ENCODE measurements at places on chromosomes 7 and 10.

DNA sequence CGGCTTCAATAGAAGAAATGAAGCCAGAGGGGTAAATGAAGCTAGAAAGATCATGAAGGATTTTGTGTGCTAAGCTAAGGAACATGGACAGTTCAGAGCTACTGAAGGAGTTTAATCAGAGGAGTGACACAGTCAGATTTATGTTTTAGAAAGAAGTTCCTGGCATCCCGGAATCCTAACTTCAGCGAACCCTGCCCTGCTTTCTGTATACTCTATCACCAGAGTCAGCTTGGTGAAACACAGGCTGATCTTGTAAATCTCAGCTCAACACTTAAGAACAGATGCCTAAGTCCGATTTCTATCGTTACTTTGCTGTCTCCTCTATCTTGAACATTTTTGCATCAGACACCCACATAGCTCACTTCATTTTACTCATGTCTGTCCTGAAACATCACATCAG is 9.1 kb downstream of the AHR start:
- no peak for DNase-seq

GRCh38 chr7:36597090-36597773 is 127.1 kb downstream of the AOAH start:
- no peak for DNase-seq

GRCh38 chr10:53357587-53357986 is 585.0 kb upstream of the MBL2 start:
- DNase-seq: no peak

- no peak for DNase-seq
Observed at GRCh38 chr10:43199088-43199683, 60.9 kb downstream of the CSGALNACT2 start.

GRCh38 chr7:142567201-142568075 is 181.8 kb upstream of the PRSS1 start:
- no peak for DNase-seq

DNA sequence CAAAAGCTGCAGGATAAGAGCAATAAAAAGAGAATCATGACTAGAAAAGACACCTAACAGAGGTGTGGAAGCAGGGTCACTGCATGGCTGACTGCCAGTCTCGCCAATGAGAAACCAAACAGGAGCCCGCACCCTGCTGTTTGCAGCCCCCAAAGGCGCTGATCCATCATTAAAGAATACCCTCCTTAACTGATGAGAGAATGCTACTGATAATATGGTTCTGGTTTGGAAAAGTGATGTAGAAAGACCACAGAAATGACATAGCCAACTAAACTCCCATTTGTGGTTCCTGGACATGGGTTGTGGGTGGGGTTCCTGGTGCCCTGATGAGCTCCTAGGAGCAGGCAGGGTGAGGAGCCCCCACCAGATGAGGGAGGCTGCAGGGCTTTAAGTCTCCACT is 207.4 kb downstream of the TNS3 start:
- no peak for DNase-seq

DNA sequence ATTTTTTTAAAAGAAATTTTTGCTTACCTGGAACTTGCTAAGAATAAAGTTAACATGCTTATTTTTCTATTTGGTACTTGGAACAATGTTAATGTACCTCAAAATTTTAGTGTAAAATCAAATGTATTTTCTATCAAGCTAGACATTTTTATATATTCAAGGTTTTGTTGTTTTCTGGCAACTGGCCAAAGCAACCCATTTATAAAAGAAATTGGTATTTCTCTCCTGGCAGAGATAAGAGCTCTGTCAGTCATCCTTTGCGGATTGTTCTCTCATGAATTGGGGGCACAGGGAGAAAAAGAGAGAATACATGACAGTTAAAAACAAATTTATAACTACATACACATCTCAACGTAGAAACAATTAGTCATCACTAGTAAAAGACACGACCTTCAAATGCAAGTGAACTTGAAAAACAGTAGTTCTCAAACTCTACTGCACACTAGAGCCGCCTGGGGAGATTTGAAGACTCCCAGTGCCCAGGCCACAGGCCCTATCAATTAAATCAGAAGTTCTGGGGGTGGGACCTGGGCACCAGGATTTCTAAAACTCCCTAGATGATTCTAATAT is 152.4 kb upstream of the LAMB4 start:
- DNase-seq: no peak

- no peak for DNase-seq
Observed at GRCh38 chr10:34008656-34009055, 674.2 kb upstream of the NRP1 start.

DNA sequence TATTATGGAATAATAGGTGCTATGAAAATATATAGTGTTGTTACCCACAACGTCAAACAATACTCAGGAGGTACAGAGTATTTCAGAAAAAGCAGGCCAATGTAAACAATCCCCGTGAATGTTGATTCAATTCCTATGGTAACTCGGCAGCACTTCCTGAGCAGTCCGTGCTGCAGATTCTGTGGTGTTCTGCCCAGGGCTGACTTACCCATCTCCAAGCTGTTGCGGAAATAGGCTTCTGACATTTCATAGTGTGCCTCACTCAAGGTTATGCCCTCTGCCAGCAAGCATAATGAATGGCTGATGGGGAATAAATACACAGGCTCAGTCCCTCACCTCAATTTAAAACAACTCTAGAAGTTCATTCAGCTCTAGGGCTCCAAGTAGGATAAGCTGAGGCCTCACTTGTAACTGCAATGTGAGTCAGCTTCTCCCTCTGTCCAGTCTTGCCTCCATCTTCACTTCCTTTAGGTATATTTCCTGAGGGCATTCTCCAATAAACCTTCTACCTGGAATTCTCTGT is 177.6 kb downstream of the GNAI1 start:
- DNase-seq: no peak

DNA sequence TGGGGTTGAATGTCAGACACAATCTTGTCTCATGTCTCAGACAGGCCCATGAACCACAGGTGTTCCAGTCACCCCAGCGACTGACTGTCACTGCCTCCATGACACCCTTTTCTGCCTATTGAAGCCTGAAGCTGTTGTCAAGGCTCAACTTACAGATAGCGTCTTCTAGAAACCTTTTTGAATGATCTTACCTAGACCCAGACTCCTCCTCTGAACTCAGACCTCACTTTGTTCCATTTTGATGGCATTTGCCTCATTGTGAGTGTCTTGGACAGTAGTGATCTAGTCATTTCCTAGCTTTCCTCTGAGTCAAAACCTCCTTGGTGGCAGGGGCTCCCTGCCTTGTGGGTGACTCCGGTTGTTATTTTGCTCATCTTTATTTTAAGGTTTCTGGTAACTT is 98.3 kb upstream of the AGK start:
- no peak for DNase-seq

GRCh38 chr10:77350711-77351119 is 286.9 kb downstream of the KCNMA1 start:
- DNase-seq: no peak

DNA sequence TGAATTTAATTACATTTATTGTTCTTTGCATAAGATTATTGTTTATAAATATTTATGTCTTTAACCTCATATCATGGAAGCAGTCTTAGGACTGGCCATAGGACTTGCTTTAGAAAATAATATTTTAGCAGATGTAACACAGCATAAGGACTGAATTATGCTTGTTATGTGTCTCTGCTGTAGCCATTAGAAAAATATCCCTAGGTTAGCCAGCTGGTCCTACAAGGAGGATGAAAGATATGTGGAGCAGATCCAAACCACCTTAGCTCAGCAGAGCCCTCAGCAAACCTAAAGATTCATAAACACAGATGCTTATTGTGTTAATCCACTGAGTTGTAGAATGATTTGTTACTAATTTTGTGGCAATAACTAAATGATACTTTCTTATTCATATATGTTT is 166.0 kb upstream of the COL1A2 start:
- no peak for DNase-seq

GRCh38 chr7:25329815-25330214 is 101.5 kb upstream of the NPVF start:
- DNase-seq: no peak

DNA sequence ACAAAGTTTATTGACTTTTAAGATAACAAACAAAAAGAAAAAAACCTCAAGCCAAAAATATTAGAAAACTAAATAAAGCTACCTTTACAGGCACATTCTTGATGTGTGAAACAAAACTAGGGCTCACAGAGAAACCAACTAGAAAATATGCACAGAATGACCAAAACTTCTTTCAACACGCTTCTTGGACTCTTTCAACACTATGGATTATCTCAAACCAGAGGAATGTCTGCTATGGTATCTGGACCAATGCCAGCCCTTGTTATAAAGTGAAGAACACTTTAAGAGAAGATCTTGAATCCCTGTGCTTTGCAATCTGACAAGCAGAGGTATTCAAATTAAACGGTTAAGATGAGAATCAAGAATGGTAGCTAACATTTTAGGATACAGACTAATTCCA is 76.6 kb downstream of the DNAJC1 start:
- no peak for DNase-seq
